ENCODE measurements at places on chromosomes 3 and 15. TPM values are rescaled to one million over a fixed set of nuclear protein-coding genes. Genes with fewer than 3 reads are reported as not detected.

DNA sequence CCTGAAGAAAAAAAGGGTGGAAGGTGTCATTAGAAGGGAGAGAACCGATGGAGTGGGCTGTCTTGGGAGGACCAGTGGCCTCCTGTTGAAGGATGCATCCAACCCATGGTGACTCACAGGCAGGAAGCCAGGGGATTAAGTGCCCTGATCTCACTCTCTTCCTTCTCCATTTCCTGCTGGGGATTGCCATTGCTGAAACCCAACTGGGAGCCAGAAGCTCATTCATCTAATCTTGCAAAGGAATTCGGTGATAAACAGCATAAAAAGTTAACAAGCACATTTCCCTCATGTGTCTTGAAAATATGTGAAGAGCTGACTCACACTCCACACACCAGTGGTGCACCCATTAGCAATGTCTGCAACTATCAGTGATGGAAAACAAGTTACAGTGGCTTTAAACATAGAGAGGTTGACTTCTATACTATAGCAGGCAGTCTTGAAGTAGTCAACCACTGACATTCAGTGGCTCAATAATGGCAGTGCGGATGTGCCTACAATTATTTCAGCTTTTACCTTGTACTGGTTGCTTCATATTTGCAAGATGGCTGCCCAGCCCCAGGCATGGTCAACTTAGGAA, 12.8 kb upstream of the CSRNP1 start:
- H3K36me3 ChIP-seq: no peaks in the 10 kb centered on the region
- H3K4me3 ChIP-seq: no peak overlapping the region
- peak overlapping the region; percentile 38 for H3K27ac ChIP-seq
- peaks cover 34% of the 10 kb centered on the region for H3K4me1 ChIP-seq
- no peaks in the 10 kb centered on the region for H3K27me3 ChIP-seq

DNA sequence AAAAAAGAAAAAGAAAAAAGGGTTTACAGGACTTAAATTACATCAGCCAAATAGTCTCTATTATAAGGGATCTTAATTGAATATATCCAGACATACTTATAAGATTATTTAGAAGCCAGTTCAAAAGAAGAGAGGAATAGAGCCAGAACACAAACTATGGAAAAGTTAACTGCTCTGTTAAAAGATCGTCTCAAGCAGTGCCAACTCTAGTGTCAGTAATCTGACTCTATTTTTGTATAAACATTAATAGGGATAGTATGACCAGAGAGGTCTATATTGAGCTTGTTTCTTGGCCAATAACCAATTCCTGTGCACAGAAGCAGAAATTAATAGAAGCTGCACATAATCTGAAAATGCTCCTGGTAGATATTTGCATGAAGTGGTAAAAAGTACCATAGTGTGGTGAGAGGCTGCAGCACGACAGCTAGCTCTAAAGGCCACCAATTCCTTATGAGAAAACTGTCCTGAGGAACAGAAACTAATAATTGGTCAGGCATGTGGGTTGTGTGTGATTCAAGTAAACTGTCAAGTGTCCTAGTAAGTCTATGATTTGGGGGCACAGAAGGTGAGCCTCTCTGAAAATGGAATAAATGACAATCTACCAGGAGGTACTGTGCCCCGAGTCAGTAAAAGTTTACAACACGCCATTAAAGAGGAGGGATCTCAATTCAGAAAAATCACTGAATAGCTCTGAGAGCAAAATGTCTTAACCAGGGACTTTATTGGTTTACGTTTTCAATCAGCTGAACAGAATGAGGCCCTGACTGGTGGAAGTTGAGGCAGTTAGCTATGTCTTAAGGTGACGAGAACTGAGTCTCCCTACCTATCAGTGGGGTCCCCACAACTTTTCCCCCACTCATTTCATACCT, 51.5 kb upstream of the NANOGP8 start:
- H3K4me1 ChIP-seq: peaks cover 9% of the 10 kb centered on the region
- H3K27me3 ChIP-seq: no peaks in the 10 kb centered on the region
- H3K36me3 ChIP-seq: no peaks in the 10 kb centered on the region
- no peak overlapping the region for H3K27ac ChIP-seq
- peak; percentile 86 for DNase-seq
- H3K4me3 ChIP-seq: no peak overlapping the region

DNA sequence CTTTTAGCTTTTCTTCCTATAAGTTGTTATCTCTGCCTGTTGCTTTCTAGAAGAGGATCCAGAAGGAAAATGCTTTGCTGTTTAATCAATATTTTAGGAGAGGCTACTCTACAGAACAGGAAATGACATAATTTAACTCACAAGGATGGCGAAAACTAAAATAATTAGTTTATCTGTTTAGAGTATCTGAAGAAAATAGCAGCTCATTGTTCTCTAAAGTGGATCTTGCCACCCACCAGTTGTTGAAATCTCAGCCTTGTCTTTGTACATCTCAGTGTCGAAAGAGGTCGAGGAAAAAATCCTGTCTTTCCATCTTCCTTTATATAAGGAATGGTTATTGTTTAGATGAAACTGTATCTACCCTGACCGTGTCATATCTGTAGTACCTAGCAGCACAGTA, 126.6 kb downstream of the ZNF609 start:
- no peak overlapping the region for H3K4me3 ChIP-seq
- no peaks in the 10 kb centered on the region for H3K4me1 ChIP-seq
- H3K27me3 ChIP-seq: no peaks in the 10 kb centered on the region
- no peaks in the 10 kb centered on the region for H3K36me3 ChIP-seq

The FOXP1 gene
- total RNA-seq: 121 TPM

- H3K27ac ChIP-seq: no peak overlapping the region
- H3K4me3 ChIP-seq: no peak overlapping the region
- H3K36me3 ChIP-seq: peaks cover 11% of the 10 kb centered on the region
- no peaks in the 10 kb centered on the region for H3K4me1 ChIP-seq
- DNase-seq: no peak
These were observed 192.2 kb downstream of the MBNL1 start for GRCh38 chr3:152460936-152461335.

The THAP10 gene
- 3.1 TPM for total RNA-seq

The KNG1 gene
- 0.23 TPM for total RNA-seq

DNA sequence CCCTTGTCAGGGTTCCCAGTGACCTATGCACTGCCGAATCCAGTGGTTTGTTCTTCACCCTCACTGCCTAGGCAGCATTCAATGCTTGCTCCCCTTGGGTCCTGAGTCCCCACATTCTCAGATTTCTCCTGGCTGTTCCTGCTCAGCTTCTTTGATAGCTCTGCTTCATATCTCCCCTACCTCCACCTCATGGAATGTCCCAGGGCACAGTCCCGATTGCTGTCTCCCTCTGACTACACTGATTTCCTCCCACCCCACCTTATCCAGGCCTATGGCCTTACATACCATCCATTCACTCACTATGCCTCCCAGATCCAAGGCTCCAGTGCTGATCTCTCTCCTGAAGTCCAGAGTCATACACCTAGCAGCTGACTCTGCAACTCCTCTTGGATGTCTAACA, 1.5 kb upstream of the CDHR4 start:
- H3K4me1 ChIP-seq: peaks cover 14% of the 10 kb centered on the region
- peaks cover 14% of the 10 kb centered on the region for H3K36me3 ChIP-seq
- DNase-seq: no peak
- no peaks in the 10 kb centered on the region for H3K27me3 ChIP-seq
- H3K27ac ChIP-seq: no peak overlapping the region
- H3K4me3 ChIP-seq: no peak overlapping the region

GRCh38 chr3:8239718-8240695, 261.6 kb upstream of the LMCD1 start:
- H3K27ac ChIP-seq: no peak overlapping the region
- no peaks in the 10 kb centered on the region for H3K27me3 ChIP-seq
- H3K36me3 ChIP-seq: no peaks in the 10 kb centered on the region
- no peaks in the 10 kb centered on the region for H3K4me1 ChIP-seq
- no peak overlapping the region for H3K4me3 ChIP-seq

DNA sequence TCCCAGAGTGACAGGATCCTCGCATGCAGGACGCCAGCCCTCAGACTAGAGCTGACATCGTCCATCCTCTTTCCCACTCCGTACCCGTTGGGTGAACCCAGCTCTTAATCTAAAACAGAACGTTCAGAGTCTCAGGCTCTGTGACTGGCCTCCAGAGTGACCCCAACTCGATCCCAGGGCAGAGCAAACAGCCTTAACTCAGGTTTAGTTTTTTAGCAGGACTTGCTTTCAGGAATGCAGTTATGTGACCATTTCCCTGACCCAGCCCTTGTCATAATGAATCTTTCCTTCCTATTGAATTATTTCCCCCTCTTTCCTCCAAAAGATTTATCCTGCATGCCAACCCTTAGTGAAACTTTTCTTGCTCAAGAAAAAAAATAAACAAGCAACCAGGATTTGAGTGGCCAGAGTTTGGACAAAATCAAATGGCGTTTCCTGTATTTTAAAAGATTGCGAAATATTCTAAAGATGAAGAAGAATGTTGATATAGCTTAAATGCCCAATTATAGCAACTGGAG, 47.8 kb upstream of the RARB start:
- H3K4me1 ChIP-seq: no peaks in the 10 kb centered on the region
- no peak overlapping the region for H3K4me3 ChIP-seq
- H3K27me3 ChIP-seq: no peaks in the 10 kb centered on the region
- peak overlapping the region; percentile 62 for H3K27ac ChIP-seq
- peak; percentile 19 for DNase-seq

- H3K4me1 ChIP-seq: no peaks in the 10 kb centered on the region
- H3K36me3 ChIP-seq: no peaks in the 10 kb centered on the region
- no peaks in the 10 kb centered on the region for H3K27me3 ChIP-seq
- H3K27ac ChIP-seq: no peak within 1 kb of the TSS
- H3K4me3 ChIP-seq: no peak within 1 kb of the TSS
- peak; percentile 86 for DNase-seq
These were observed at the start of gene DNAH12 for GRCh38 chr3:57544181-57545125. TSS of gene DNAH12 (minus strand) at chr3:57544344. CDS start at chr3:57542870, 1,474 bp downstream.

The STRIT1 gene
- not detected for total RNA-seq

The CCDC50 gene
- 119 TPM for total RNA-seq

GRCh38 chr15:47299846-47300434, 417.4 kb upstream of the SEMA6D start:
- H3K27ac ChIP-seq: no peak overlapping the region
- no peak for DNase-seq
- no peaks in the 10 kb centered on the region for H3K36me3 ChIP-seq

The VILL gene
- total RNA-seq: 26.8 TPM

The SH3GL3 gene
- total RNA-seq: 1.7 TPM

- DNase-seq: no peak
- no peak overlapping the region for H3K27ac ChIP-seq
- H3K4me3 ChIP-seq: no peak overlapping the region
These were observed 15.2 kb downstream of the GXYLT2 start for GRCh38 chr3:72903004-72903403.

- no peak overlapping the region for H3K27ac ChIP-seq
- no peaks in the 10 kb centered on the region for H3K36me3 ChIP-seq
- no peaks in the 10 kb centered on the region for H3K4me1 ChIP-seq
- H3K4me3 ChIP-seq: no peak overlapping the region
- H3K27me3 ChIP-seq: peaks cover 2% of the 10 kb centered on the region
- no peak for DNase-seq
These were observed 6.1 kb upstream of the ZSCAN2 start for GRCh38 chr15:84594617-84595290.

GRCh38 chr3:11481556-11481955, 162.2 kb downstream of the VGLL4 start:
- peaks cover 47% of the 10 kb centered on the region for H3K4me1 ChIP-seq
- no peaks in the 10 kb centered on the region for H3K27me3 ChIP-seq
- H3K27ac ChIP-seq: no peak overlapping the region

- H3K27ac ChIP-seq: no peak overlapping the region
- no peaks in the 10 kb centered on the region for H3K4me1 ChIP-seq
- H3K27me3 ChIP-seq: no peaks in the 10 kb centered on the region
- DNase-seq: no peak
- H3K36me3 ChIP-seq: no peaks in the 10 kb centered on the region
These were observed 408.9 kb upstream of the CBLB start for GRCh38 chr3:106277731-106278130.

- H3K27me3 ChIP-seq: no peaks in the 10 kb centered on the region
- DNase-seq: no peak
- H3K4me3 ChIP-seq: no peak overlapping the region
- H3K27ac ChIP-seq: no peak overlapping the region
- no peaks in the 10 kb centered on the region for H3K36me3 ChIP-seq
These were observed 263.8 kb downstream of the FEZF2 start for GRCh38 chr3:62109534-62109933.

DNA sequence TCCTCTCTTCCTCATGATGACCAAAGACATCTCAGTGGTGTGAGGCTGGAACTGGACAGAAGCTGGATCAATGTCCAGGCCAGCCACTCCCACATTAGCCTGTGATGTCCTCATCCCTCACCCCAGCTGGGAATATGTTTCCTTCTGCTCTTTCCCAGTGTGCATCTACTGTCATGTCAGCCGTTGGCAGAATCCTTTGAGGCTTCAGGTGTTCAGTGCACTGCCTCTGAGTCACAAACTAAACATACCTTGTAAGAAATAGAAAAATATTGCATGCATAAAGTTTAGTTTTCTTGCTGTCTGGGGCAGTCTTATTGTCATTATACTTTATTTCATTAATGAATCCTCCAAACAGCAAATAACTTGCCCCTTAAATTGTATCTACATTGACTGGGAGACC, 161.6 kb upstream of the RASGRP1 start:
- H3K4me1 ChIP-seq: no peaks in the 10 kb centered on the region
- H3K36me3 ChIP-seq: no peaks in the 10 kb centered on the region
- DNase-seq: no peak
- no peak overlapping the region for H3K27ac ChIP-seq

DNA sequence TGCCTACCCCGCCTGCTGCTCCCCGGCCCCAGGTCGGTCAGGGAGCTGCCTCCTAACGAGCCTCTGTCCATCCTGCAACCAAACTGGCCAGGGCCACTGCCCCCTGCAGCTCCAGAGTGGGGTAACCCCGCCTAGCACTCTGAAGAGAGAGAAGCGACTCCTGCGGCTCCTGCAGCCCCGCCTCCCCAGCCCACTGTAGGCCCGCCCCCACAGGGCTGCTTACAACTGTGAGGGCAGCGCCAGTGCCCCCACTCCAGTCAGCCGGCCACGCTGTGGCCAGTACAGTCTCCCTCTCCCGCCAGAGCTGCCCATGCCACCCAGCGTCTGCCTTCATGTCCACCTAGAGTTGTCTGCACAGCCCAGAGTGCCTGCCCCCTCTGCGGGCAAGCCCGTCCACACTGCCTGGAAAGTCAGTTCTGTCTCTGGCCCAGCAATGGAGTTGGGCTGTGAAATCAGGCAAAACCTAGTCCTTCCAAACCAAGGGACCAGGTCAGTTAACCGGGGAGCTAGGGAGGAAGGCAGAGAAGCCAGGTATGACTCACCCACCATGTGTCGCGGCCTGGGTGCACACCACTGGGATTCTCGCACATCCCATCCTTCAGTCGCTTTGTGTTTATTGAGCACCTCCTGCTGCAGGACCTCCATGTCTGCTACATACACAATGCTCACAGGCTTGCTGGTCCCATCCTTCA, 2.4 kb downstream of the UCN2 start:
- no peaks in the 10 kb centered on the region for H3K27me3 ChIP-seq
- DNase-seq: peak; percentile 72
- H3K4me3 ChIP-seq: no peak overlapping the region
- H3K4me1 ChIP-seq: peaks cover 12% of the 10 kb centered on the region
- H3K36me3 ChIP-seq: no peaks in the 10 kb centered on the region
- peak overlapping the region; percentile 45 for H3K27ac ChIP-seq

The SMAD6 gene
- 67.9 TPM for total RNA-seq

The ZNF620 gene
- total RNA-seq: 6.1 TPM

GRCh38 chr3:74633021-74633420, 18.6 kb upstream of the CNTN3 start:
- no peaks in the 10 kb centered on the region for H3K36me3 ChIP-seq
- H3K27me3 ChIP-seq: no peaks in the 10 kb centered on the region
- no peaks in the 10 kb centered on the region for H3K4me1 ChIP-seq

GRCh38 chr3:43733459-43734384, 43.0 kb downstream of the ABHD5 start:
- H3K4me3 ChIP-seq: no peak overlapping the region
- H3K36me3 ChIP-seq: no peaks in the 10 kb centered on the region
- DNase-seq: no peak
- H3K27me3 ChIP-seq: no peaks in the 10 kb centered on the region
- peaks cover 6% of the 10 kb centered on the region for H3K4me1 ChIP-seq
- H3K27ac ChIP-seq: no peak overlapping the region

The SAMD7 gene
- total RNA-seq: not detected
